ENCODE measurements at places on chromosomes 4 and X.

- no peak for DNase-seq
These were observed 896.5 kb downstream of the PDHA2 start for GRCh38 chr4:96736352-96736889.

DNA sequence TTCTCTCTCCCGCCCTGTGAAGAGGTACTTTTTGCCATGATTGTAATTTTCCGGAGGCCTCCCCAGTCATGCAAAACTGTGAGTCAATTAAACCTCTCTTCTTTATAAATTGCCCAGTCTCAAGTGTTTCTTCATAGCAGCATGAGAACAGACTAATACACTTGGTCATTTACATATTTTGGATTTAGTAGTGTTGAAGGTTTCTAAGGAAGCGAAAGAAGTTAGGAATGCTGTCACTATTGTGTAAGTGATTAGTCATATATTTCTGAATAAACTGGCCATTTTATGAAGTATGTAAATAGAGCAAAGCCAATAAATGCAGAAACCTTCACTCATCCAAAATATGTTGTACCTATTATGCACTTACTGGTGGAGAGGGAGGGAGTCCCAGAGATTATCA, 34.4 kb upstream of the GK2 start:
- DNase-seq = no peak

DNA sequence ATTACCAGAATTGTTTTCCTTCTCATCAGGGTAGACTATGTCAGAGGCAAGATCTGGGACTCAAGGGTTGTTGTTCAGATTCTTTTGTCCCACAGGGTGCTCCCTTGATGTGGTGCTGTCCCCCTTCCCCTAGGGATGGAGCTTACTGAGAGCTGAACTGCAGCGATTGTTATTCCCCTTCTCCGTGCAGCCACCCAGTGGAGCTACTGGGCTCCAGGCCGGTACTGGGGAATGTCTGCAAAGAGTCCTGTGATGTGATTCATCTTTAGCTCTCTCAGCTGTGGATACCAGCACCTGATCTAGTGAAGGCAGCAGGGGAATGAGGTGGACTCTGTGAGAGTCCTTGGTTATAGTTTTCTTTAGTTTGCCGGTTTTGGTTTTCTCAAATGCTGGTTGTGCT, 247.4 kb upstream of the HAND2 start:
- no peak for DNase-seq

GRCh38 chrX:111585337-111585736, 73.9 kb downstream of the SERTM2 start:
- DNase-seq = no peak

DNA sequence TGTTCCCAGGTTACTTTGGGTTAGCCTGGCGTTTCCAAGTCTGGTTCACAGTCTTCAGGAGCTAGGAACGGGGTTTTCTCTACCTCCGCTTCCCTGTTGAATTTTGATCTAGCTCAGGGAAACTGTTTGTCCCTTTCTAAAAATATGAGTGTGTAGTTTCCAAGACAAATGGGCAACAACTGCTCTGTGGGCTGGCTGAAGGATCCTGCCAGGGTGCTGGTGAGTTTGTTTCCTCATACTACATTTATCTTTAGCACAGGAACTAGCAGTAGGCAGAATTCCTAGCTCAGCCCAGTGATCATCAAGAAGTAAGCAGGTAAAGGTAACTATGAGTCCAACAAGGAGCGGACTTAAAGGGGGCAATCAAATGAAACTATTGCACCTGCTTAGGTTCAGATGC, 13.3 kb upstream of the FAM47E start:
- DNase-seq = no peak

DNA sequence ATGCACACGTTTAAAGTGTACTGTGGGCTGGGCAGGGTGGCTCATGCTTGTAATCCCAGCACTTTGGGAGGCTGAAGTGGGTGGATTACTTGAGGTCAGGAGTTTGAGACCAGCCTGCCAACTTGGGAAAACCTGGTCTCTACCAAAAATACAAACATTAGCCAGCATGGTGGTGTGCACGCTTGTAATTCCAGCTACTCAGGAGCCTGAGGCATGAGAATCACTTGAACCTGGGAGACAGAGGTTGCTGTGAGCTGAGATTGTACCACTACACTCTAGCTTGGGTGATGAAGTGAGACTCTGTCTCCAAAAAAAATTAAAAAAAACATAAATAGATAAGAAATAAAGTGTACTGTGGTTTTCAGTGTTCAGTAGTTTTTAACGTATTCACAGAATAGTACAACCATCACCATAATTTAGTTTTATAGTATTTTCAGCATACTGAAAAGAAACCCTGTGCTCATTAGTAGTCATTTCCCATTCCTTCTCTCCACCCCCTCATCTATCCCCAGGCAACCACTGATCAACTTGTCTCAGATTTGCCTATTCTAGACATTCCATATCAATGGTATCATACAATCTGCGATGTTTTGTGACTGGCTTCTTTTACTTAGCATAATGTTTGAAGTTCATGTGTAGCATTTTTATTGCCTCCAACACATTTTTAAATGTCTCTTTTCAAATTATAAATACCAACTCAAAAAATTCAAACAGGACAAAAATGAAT, 19.1 kb downstream of the SLAIN2 start:
- DNase-seq = no peak

DNA sequence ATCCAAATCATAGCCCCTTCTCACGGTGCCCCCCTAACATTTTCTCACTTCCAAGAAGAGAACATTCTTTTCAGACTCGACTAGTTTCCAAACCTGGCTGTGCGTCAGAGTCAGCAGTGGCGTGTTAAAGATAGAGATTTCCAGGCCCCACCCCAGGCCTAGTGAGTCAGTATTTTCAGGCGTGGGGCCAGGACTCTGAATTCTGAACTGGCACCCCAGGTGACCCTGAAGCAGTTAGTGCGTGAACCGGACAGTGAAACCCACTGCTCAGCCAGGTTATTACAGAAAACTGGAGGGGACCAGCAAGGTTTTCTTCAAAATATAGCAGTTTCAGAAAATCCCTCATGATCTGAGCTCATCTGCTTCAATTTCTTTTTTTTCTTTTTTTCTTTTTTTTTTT, 35.0 kb upstream of the BCOR start:
- no peak for DNase-seq

GRCh38 chr4:5412296-5412695, 296.1 kb downstream of the EVC2 start:
- no peak for DNase-seq

- DNase-seq = no peak
These were observed 7.4 kb downstream of the CTBP1 start for GRCh38 chr4:1241466-1241935.

GRCh38 chr4:143391895-143392294, 55.2 kb downstream of the GAB1 start:
- DNase-seq = no peak
